ENCODE measurements at places on chromosomes 12 and 14. TPM values are rescaled to one million over a fixed set of nuclear protein-coding genes. Genes with fewer than 3 reads are reported as not detected.
A peak's percentile ranks its signal among the peaks of the same experiment; 100 is the strongest.

Gene CFAP251
- polyA plus RNA-seq = 16.1 TPM

- DNase-seq = no peak
Measured at GRCh38 chr14:29709490-29709889, 218.2 kb downstream of the PRKD1 start.

GRCh38 chr12:24948420-24948756 lies 513 bp downstream of the BCAT1 start:
- no peak for DNase-seq

DNA sequence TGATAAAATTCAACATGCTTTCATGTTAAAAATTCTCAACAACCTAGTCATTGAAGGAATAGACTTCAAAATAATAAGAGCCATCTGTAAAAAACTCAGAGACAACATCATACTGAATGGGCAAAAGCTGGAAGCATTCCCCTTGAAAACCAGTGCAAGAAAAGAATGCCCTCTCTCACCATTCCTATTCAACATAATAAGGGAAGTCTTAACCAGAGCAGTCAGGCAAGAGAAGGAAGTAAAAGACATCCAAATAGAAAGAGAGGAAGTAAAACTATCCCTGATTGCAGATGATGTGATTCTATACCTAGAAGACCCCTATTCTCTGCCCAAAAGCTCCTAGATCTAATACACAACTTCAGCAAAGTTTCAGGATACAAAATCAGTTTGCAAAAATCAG lies 52.9 kb downstream of the APOBEC1 start:
- no peak for DNase-seq

DNA sequence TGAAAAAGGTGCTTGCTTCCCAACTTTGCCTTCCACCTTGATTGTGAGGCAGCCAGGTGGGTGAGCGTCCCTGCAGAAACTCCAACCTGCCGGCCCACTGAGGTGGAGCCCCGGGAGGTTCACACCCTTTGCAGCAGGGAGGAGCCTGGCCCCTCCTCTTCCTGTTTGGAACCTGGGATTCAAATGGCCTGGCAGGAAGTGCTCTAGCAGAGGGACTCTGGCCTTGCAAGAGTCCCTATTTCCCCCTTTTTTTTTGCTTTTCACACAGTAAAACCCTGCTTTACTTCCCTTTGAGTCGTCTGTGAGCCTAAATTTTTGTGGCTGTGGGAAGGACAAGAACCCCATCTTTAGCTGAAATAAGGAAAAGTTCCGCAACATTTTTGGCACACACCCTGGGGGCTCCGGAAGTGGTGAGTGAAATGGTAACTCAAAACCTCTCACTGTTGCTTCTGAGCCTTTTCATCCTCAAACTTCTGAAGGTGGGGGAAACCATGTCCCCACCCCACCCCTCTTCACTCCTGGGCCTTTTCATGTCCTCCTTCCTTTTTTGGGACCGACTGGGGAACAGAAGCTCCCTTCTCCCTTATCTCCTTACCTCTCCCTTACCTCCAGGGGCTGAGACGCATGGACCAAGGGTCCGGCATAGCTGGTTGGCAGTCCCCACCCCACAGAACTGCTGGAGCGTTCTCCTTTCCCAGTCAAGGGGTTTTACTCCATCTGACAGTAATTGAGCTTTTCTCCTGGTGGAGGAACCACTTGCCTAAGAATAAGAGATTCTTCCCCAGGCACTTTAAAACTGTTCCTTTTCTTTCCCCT lies 102.0 kb downstream of the KCNMB4 start:
- DNase-seq = no peak

- DNase-seq = peak; percentile 76
Measured at GRCh38 chr14:95784137-95784536, 70.2 kb upstream of the TCL1A start.

DNA sequence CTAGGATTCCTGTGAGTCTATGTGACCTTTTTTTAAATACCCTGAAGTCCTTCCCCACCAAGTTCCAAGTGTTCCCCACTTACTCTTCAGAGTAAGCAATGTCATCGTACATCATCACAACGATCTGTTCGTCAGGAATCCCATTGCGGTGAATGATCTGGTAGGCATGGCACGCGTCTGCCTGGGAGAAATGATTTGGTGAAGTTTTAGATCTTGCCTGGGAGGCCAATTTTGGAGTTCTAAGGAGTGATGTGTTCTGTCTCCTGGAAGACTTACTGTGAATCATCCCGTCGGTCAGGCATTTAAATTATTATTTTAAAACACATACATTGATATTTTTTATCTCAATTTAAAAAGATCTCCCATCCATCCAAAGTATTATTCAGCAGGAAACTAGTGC lies 29.8 kb downstream of the LGMN start:
- no peak for DNase-seq

DNA sequence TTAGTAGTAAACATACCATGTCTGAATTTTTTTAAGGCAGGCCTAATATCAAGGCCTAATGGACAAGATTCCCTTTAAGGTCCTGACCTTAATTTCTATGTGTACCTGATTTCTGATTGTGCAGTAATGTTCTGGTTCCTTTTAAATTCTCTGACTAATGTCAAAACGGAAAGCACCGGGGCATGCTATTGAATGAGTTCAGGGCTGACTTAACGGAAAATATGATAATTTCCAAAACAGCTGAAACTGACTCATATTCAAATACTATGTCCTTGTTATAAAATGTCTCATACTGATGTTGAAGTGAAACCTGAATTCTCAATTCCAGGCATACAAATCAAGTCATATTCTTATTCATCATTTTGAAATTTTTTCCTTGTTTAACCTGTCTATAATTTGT lies 6.7 kb downstream of the TAS2R43 start:
- DNase-seq = no peak

Gene ADGRD1
- polyA plus RNA-seq = 12.8 TPM

- no peak for DNase-seq
Measured at GRCh38 chr12:113384778-113385177, 18.9 kb downstream of the SDS start.

DNA sequence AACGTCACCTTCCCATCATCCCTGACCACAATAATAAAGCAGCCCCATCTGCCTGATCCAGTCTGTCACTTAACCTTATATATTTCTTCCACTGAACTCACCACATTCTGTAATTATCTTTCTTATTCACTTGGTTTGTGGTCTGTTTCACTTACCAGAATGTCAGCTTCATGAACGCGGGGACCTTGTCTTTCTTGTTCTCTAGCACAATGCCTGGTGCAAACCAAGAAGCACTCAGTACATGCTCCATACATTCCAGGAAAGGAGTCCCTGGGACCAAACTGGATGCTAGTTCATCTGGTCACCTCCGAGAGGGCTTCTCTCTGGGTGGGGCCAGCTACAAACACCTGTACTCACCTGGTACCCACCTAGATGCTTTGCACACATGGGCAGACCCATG lies 17.4 kb upstream of the ANKRD33 start:
- DNase-seq = no peak

Gene FAM186B
- 3.9 TPM for polyA plus RNA-seq

DNA sequence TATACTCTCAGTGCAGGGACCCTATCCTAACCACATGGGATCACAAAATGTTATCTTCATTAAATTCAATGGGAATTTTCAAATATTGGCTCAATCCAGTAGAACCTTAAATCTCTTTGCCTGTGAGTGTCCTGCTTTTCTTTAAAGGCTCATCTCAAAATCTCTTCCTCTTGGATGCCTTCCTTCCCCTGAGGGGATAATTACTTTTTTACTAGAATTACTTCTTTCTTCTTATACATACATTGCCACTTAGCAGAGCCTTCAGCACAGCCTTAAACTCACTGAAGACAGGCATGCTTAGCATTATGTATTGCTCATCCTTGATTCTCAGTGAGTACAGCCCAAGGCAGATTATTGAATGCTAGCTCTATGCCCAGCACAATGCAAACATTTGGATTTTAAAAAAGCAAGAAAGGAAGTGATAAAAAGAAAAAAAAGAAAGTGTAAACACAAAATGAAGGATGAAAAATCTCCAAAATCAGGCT lies 1918.0 kb upstream of the FLRT2 start:
- no peak for DNase-seq

Data from renal pelvis (tissue), 12 donors.